ENCODE measurements at places on chromosomes 5 and 9.

DNA sequence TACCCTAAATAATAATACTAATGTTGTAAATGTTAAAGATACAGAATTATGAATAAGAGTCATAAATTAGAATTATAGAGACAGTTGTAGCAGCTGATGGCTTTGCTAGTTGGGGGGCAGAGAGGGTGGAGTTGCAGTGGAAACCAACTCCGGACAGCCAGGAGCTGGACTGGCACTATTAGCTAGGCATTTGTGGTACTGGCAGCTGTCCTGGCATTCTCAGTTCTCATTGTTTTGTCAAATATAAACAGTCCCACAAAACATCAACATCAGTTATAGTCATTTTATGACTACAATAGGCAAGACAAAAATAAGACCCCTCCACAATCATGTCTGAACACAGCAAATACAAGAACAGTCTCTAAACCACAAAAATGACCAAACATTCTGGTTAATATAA is 2.8 kb upstream of the FBXL17 start:
- no peak for DNase-seq

- no peak for DNase-seq
Measured at GRCh38 chr5:106854105-106854687, 816.5 kb downstream of the EFNA5 start.

DNA sequence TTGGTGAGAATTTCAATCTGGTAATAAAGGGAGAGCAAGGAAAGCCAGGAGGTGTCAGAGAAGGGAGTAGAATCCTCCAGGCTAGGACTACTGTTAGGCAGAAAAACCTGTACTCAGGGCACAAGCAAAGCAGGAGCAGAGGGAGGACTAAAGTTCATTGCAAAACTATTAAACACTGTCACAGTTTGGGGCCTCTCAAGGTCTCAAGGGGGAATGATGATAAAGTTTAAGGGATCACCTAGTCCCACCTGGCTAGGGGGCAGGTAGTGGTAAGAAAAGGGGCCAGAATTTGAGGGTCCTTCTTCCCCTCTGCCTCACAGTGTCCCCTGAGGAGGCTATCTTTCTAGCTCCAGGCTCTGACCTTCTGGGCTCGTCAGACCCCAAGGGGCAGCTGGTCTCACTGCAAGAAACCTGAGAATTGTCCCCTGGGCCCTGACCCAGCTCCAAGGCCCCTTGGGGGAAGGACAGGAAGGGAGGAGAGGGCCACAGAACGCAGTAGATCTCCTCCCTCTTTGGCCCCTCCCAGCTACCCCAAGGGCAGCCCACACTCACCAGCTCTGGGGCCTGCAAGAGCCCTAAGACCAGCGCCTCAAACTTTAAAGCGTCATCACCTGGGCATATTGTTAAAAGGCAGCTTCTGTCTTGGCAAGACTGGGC is 974 bp downstream of the CCDC69 start:
- DNase-seq: peak; percentile 72

DNA sequence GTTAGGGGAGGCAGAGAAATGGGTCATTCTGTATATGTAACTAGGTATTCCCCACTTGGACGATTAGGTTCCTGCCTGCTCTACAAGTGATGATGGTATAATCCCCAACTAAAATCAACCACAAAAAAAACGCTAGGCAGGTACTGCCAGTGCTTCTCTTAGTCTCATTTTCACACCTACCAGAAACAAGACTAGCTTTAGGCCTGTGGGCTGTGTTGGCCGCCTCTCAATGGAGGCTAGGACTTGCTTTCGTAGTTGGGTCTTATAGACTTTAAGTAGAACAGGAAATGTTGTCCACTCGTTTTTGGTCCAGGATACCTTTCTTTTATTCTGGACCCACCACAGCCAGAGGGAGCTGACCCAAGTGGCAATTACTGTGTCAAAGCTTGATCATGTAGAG is 111.8 kb downstream of the UNC13B start:
- no peak for DNase-seq

- DNase-seq: peak; percentile 72
Measured at GRCh38 chr5:140041492-140042392, 1.4 kb downstream of the NRG2 start.

- no peak for DNase-seq
Measured at GRCh38 chr5:142979636-142980035, 209.5 kb downstream of the ARHGAP26 start.

GRCh38 chr5:159186319-159186718 is 23.0 kb downstream of the RNF145 start:
- no peak for DNase-seq

DNA sequence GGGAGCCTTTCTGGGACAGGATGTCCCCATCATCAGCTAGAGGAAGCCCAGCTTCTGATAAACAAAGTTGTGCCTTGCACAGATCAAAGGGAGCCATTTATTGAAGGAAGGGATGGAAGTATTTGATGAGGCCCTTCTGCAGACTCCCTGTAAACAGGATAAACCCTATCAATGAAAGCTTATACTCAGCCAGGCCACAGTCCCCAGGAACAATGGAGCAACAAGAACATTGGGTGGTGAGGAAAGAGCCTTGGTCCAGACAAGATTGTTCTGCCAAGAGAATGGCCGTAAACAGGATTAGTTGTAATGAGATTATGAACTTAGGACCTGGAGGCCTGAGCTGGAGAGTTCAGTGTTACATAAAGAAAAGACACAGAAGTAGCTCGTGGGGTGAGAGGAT is 40.5 kb upstream of the LIFR start:
- DNase-seq: no peak

DNA sequence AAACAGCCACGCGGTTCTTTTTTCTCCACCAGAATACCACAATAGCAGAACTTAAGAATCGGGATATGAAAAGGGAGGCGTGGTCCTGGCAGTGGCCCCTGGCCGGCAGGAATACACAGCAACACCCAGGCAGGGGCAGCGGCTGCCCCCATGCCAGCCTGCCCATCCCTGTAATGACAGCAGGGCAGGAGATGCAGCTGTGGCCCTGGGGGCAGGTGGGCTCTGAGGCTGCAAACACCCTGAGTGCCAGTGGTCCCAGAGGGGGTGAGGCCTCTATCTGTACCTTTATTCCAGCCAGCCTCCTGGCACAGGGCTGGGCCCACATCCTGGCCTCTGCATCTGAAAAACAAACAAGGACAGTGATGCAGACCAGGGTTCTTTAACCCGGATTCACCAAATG is 12.4 kb downstream of the DIPK1B start:
- DNase-seq: no peak

- DNase-seq: no peak
Measured at GRCh38 chr9:118721276-118721675, 648.0 kb downstream of the BRINP1 start.

GRCh38 chr9:109447329-109448076 is 50.6 kb downstream of the PTPN3 start:
- DNase-seq: no peak

DNA sequence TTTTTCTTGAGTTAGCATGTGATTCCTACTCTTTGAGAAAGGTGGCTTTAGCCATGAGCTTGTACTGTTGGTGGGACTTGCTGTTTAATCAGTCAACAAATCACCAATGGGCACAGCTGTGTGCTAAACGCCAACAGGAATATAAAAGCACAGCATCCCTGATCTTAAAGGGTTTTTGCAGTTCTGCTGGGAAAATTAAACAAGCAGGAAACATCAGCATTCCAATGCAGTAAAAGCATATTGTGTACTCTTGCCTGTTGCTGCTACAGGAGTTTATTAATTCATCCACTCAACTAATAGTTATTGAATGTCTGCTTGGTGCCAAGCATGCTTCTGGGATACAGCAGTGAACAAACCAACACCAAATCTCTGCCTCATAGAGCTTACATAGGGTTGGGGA is 27.4 kb upstream of the F2RL1 start:
- DNase-seq: no peak

- no peak for DNase-seq
Measured at GRCh38 chr5:41196197-41196596, 17.1 kb downstream of the C6 start.

- DNase-seq: no peak
Measured at GRCh38 chr9:109868207-109868606, 88.2 kb downstream of the PALM2AKAP2 start.

GRCh38 chr5:30438785-30439184 is 754.7 kb upstream of the CDH6 start:
- no peak for DNase-seq

DNA sequence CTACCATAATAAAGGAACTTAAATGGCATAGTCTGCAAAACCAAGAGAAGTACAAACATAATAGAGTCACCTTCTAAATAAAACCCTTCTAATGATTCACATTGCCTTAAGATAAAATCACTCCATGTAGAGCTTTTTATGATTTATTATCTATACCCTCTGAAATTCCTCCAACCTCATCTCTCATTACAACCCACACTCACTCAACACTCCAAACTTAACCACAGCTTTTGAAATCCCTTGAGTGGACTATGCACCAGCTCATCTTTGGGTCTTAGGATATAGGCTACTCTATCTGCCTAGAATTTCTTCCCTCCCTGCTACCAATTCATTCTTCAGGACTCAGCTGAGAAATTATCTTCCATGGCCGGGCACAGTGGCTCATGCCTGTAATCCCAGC is 122.5 kb downstream of the CETN3 start:
- DNase-seq: no peak

DNA sequence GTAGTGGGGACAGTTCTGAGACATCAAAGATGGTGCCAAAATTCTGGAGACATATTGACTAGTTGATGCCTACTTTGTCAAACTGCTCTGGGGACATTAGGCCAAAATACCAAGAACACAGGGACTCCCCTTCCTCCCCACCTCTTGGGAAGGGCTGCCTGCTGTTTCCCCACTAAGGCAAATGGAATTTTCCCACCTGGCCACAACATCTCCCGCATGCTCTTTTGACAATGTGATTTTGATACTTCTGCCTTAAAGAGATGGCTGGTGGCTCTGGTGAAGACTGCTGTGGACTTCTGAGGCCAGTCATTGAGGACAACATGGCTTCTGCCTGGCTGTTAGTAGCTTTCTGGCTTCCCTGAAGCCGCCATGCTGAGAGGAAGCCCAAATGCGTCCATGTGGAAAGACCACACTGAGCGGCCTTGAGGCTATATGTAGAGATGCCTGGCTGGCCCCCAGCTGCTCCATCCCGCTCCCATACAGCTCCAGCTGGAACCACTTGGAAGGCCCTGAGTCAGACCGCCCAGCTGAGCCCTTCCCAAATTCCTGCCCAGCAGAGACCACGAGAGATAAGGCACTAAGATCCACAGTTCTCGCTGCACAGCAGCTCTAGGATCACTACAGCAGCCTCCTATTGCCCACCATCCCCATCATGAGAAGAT is 226.7 kb downstream of the SYK start:
- no peak for DNase-seq

DNA sequence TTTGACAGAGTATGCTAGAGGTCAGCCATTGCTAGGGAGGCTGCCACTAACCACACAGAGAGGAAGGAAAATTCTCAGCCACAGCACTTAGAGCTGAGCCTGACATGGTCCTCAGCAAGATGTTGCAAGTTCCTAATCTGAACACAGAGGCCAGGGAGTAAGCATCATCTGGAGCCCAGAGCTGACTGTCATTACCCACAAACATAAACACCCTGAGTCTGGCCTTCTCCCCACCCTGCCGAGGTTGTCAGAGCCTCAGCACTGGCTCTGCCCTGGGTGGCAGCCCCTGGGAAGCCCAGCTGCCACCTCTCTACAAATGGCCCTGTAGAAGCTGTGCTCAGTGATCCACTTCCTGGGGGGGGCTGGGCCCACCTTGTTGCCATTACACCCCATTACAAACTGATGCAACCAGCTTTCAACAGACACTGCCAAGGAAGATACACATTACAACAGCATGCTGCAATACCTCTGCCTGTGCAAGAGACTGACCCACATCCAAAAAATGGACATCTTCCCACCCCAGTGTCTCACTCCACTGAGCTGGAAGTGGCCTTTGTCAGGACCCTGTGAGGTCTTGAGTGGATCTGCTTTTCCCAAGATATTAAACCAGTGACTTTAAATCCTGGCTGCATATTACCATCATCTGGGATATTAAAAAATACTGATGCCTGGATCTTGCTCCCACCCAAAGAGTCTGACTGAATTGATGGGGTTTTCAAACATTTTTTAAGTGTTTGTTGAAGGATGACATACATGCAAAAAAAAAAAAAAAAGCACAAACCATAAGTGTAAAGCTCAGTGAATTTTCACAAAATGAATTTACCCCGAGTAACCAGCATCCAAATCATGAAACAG is 33.0 kb downstream of the IRF1 start:
- DNase-seq: no peak

DNA sequence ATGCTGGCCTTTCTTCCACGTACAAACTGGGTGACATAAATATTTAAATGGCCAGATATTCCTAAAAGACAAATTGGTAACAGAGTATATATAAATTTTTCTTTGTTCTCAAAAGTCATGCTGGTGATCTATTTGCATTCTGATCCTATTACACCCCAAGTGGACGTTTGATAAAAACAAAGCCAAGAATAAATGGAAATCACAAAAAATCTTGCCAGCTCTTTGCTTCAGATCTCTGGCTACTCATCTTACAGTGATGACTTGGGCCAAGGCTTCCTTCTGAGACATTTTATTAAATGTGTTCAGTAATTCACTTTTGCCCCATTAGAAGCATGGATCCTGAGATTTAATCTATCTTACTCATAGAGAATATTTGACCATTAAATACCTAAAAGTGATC is 444.3 kb upstream of the PIK3R1 start:
- no peak for DNase-seq

DNA sequence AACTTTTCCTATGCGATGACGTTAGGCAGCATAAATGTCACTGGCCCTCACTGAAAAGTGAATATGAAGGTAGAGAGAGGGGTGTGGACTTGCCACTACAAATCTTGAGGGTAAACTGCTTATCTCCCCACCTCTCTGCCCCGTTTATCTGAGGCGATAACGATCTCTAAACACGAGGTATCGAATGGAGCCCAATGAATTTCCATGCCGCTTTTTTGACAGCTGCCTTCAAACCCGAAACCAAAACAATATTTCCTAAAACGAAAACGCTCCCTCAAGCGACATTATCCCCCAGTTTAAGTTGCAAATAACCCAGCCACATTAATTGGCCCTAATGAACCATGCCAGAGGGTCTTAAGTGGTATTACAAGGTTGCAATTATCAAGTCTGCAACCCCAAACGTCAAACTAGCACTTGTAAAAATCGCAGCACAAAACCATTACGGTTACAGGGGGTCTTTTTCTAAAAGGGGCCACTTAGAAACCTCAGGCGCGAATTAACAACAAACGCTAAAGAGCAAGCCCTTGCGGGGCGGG is 1.4 kb downstream of the NR3C1 start:
- DNase-seq: no peak

Measured in left cardiac atrium (tissue), 4 donors.